ENCODE measurements at places on chromosomes 2 and 18.

GRCh38 chr2:189426886-189427285 is 14.4 kb upstream of the WDR75 start:
- no peak for DNase-seq

DNA sequence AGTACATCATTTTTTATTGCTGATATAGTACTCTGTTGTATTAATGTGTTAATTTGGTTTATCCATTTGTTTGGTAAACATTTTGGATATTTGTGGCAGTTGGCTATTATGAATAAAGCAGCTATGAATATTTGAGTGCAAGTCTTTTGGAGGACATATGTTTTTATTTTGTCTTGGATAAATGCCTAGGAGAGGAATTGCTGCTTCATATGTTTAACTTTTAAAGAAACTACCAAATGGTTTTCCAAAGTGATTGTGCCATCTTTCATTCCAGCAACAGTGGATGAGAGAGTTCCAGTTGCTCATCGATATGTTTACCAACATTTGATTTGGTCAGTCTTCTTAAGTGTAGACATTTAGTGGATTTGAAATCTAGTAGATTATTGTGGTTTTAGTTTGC is 51.8 kb downstream of the MERTK start:
- no peak for DNase-seq

GRCh38 chr2:160664603-160665140 is 171.1 kb upstream of the RBMS1 start:
- DNase-seq = no peak

GRCh38 chr2:66498289-66498975 is 63.5 kb downstream of the MEIS1 start:
- DNase-seq = no peak

- DNase-seq = no peak
Measured at GRCh38 chr2:232292395-232293154, 86.0 kb upstream of the ALPP start.

GRCh38 chr18:43932140-43932539 is 654.9 kb upstream of the SYT4 start:
- no peak for DNase-seq

GRCh38 chr2:189505492-189505891 is 64.2 kb downstream of the WDR75 start:
- DNase-seq = no peak

GRCh38 chr2:12766421-12766879 is 49.7 kb downstream of the TRIB2 start:
- no peak for DNase-seq

DNA sequence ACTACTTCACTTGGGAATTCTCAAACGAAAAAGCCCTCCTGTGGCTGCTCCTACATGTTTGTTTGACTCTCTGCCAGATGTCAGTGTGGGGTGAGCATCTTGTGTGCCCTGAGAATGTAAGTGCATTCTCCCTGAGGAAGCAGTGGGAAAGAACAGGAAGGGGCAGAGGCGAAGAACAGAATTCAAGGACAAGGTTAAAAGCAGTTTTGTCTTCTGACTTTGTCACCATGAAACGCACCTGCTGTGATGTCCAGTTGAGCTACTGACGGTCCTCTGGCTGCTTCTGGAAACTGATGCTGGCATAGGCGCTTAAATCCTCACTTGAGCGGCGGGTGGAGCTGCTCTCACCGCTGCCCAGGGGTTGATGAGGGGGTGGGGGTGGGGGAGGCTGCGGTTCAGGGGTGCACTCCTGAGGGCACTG is 4.9 kb downstream of the IRS1 start:
- no peak for DNase-seq

DNA sequence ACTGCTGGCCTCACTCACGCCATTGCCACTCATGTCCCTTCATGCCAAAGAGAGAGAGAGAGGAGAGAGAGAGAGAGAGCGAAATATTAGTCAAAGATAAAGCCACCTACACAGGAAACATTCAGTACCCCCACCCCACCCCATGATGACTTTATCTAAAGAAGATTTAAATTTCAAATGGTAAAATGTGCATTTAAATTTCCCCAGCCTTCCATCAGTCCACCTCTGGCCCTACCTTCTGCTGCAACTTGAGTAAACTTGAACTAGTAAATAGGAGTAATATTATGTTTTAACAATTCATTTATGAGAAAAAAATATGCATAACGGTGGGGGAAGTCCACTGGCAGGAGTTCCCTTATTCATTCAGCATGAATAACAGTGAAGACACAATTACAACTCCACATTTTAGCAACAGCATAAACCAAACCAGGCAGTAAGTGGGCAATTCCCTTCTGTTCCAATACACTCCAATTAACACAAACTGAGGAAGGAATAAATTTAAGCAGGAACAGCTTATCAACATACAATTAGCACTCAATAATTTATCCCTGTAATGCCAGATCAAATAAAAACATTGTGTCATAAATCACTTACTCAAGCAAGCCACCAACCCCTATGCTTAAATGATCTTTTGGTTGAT is 264.2 kb downstream of the LNPK start:
- no peak for DNase-seq

DNA sequence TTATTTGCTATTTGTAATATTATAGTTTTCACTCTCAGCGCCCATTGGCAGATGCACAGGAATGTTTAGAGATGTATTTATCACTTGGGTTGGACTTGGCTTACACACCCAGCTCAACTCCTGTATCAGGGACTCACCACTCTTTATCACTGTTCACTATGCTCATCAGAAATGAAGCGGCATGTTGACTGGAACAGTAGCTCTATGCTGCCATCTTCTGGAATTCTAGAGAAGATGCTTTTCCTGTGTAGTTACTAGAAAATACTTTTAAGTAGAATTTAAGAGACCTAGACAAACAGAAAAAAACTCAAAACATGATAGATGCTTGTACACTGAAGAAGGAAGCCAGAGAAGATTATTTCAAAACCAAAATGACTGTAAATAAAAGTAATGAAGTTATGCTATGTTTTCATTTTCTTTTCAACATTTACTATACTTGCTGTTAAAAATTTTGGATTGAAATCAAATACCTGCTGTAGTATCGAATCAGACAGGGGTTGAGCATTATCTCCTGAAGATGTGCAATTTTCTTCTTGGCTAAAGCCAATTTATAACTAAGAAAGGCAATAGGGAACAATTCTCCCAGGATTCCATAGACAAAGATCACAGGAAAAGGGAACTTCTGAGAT is 47.4 kb upstream of the NXPH2 start:
- no peak for DNase-seq

DNA sequence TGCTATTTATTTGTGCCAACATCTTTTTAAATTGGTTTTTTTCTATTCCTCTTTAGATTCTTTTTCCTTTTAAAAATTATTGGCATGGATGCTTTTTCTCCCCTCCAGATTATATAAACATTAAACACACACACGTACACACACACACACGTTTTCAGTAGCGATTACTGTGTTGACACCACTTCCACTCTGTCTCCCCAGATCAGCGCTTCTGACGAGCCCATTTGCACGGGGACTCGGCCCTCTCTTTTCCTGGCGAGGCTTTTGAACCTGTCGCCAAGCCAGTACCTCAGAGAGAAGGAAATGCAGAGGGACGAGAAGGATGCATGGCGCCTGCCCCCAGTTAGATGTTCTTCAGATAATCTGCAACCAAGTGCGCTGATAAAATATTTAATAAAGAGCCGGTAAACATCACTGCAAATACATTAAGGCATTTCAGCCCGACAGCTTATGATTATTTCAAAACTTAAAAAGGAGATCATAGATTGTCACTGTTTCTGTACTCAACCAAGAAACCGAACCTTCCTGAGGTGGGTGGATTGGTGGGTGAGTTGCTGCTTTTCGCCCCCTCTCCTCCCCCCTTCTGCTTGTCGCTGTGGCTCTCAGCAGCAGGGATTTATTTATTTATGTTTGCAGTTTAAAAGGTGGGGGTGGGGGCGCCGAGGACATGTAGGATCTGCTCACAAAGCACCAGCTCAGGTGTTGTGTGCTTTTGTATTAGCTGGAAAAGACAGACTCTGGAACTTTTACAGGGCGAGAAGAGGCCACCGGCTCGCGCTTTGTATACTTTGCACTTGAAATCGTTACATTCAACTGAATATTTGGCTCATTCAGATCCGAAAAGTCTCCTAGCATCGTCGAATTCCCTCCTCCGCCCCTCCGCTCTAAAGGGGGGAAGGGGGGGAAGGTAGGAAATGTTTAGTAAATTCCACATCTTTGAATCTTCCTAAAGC is 787 bp upstream of the TBR1 start:
- no peak for DNase-seq
